ENCODE measurements at places on chromosomes 7 and 10.

GRCh38 chr10:63718006-63718405 lies 196.8 kb downstream of the REEP3 start:
- DNase-seq = no peak

GRCh38 chr10:86601956-86602602 lies 52.3 kb upstream of the OPN4 start:
- DNase-seq = no peak

GRCh38 chr10:92839191-92840085 lies 8.9 kb upstream of the EXOC6 start:
- peak; percentile 6 for DNase-seq

GRCh38 chr10:26507441-26507840 lies 69.3 kb downstream of the APBB1IP start:
- no peak for DNase-seq

GRCh38 chr7:73999664-74000435 lies 28.1 kb upstream of the ELN start:
- no peak for DNase-seq

GRCh38 chr7:47482013-47482875 lies 99.7 kb downstream of the TNS3 start:
- DNase-seq = no peak

GRCh38 chr10:80536361-80536835 lies 1.3 kb upstream of the SH2D4B start:
- DNase-seq = no peak

DNA sequence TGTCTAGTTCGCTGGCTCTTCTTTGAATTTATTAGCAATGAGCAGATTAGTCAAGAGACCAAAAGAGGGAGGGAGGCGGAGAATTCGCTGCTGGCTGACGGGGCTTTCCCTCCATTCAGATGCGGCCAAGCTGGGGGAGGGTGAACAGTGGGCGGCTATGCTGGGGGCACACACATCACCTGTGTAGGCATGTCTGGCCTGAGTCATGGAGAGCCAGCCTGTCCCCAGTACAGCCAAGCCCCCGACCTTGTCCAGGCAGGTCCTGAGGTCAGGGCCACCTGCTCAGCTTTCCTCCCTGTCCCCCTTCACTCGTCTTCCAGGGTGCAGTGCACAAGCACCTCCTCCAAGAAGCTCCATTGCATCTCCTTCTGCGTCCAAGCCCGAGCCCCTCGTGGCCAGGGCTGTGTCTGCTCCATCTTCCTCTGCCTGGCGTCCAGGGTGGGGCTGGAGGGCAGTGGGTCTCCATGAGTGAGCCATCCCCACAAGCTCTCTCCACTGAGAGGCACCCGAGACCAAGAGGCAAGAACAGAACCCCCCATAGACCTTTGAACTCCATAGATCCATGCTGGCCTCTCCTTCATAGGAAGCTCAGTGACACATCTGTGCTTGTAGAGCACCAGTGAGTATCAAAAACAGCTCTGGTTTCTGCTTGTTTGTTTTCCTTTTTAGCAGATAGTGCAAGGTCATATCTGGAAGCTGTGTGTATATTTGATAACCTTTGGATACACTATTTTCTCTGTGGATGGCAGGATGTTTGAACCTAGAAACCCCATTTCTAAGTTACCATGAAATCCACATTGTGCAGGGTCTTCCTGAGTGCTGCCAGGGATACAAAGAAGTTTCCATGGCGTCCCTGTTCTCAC lies 1.9 kb upstream of the DEPP1 start:
- DNase-seq = no peak

DNA sequence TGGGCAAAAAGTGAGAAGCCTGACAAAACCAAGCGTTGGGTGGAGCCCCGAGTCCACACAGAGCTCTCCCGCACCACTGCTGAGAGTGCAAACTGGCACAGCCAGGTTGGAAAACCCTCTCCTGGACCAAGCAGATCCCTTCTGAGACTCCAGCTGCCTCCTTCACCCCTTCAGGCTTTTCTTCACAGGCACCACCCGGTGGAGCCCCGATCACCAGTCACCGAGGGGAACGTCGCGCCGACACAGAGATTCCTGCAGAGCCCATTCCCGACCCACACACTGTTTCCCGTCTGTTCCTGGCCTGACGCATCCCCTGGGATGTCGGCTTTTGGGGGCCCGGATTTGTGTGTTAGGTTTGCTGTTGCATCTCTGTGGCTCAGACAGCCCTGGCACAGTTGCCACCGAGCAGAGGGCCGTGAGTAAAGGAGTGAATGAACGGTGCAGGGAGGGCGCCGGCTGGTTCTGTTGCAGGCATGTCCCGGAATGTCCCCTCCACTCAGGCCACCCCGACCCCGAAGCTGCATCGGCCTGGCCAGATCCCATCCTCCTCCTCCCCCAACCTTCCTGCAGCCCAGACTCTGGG lies 51.0 kb upstream of the INPP5A start:
- no peak for DNase-seq

DNA sequence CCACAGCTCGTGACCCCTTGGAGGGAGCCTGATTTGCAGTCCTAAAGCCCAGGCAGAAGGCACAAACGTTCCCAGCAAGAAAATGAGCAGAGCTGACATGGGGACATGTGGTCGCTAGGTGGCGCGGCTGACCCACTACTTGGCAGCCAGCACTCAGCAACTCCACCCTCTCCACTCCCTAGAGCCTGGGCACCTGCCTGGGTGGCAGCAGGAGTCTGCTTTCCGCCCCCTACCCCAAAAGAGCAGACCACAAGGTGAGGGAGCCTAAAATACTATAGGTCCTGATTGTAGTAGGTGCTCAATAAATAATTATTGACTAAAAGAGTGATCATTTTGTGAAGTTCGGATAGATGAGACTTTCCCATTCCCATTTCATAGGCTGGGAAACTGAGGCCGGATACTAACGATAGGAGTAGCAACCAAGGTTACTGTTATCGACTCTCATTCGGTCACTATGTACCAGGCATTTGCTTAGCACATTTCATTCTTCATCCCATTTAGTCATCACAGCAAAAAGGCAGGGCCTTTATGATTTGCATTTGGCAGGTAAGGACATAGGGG lies 57.4 kb downstream of the NEUROG3 start:
- peak; percentile 45 for DNase-seq

GRCh38 chr10:34994565-34995142 lies 95.5 kb downstream of the CUL2 start:
- DNase-seq = no peak
